ENCODE measurements at places on chromosomes 7 and 10.

- DNase-seq, result no peak
Measured at GRCh38 chr7:101581891-101582290, 47.2 kb downstream of the MYL10 start.

DNA sequence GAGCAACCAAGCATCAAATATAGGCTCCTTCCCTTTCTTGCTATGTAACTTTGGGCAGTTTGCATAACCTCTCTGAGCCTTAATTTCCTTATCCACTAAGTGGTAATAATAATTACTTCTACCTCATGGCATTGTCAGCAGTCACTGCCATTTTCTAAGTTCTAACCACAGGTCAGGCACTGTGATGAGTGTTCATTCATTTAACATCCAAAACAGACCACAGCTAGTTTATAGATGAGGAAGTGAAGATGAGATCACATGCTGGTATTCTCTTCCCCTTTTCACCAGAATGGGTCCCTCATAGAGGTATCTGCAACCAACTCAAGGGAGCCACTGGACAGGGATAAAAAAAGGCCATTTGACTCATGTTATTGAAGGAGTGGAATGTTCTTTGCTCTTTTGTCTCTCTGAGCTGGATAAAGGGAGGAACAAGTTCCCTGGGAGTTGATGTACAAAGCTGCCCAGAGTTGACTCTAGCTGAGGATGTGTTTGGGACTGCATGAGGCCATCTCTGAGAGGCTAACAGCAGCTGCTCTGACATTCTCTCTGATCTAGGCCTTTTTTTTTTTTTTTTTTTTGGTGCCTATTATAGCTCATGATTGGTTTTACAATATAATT is 65.0 kb downstream of the DNAJC12 start:
- DNase-seq, result peak; percentile 83

DNA sequence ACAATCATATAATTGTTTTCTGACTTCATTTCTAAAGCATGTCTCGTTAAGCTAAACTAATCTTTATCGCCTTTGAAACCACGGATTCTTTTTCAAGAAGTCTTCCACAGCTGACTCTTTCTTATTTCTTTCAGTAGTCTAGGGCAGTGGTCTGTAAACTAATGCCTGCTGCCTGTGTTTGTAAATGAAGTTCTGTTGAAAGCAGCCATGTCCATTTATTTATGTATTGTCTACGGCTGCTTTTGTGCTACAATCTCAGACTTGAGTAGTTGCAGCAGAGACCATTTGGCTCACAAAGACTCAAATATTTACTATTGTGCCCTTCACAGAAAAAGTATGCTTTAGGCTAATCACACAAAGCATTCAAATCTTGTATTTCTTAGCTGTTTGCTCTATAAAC is 20.3 kb upstream of the ABLIM1 start:
- no peak for DNase-seq

GRCh38 chr7:17070231-17070708 is 188.5 kb upstream of the AGR3 start:
- DNase-seq, result no peak

GRCh38 chr10:101040851-101041250 is 9.8 kb downstream of the SFXN3 start:
- no peak for DNase-seq

DNA sequence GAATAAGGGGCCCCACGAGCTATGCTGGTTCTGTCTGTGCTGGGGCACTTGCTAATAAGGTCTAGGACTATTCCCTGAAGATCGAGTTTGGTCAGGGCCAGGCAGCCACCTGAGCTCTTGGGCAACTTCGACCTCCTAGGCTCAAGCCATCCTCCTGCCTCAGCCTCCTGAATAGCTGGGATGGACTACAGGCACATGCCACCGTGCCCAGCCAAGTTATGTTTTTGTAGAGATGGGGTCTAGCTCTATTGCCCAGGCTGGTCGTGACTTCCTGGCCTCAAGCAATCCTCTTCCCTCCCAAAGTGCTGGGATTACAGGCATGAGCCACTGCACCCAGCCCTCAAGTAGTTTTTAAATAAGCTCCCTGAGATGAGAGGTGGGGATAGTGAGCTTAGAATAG is 2.9 kb downstream of the ZP3 start:
- no peak for DNase-seq

- DNase-seq, result no peak
Measured at GRCh38 chr10:75018686-75019307, 92.7 kb upstream of the SAMD8 start.

GRCh38 chr10:11546581-11546980 is 64.9 kb downstream of the USP6NL start:
- no peak for DNase-seq

DNA sequence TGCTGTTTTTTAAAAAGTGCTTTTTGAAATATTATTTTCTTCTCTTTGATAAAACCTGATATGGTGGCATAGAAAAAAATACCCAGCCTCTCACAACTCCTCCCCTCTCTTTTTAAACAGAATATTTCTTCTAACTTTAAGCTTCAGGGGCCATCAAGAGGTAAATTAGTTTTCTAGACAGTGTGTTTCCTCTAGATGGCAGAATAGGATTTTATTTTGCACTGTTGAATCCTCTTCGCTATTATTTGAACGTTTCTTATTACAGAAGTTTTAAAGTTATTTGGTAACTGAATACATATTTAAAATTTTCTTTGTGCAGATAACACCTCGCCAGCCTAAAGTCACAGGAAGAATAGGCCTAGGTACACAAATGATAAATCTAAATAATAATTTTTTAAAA is 30.3 kb downstream of the ARL5B start:
- peak; percentile 28 for DNase-seq

GRCh38 chr10:118842843-118843624 is 88.3 kb upstream of the CACUL1 start:
- DNase-seq, result no peak

GRCh38 chr7:154929006-154929726 is 73.8 kb downstream of the PAXIP1 start:
- DNase-seq, result no peak

DNA sequence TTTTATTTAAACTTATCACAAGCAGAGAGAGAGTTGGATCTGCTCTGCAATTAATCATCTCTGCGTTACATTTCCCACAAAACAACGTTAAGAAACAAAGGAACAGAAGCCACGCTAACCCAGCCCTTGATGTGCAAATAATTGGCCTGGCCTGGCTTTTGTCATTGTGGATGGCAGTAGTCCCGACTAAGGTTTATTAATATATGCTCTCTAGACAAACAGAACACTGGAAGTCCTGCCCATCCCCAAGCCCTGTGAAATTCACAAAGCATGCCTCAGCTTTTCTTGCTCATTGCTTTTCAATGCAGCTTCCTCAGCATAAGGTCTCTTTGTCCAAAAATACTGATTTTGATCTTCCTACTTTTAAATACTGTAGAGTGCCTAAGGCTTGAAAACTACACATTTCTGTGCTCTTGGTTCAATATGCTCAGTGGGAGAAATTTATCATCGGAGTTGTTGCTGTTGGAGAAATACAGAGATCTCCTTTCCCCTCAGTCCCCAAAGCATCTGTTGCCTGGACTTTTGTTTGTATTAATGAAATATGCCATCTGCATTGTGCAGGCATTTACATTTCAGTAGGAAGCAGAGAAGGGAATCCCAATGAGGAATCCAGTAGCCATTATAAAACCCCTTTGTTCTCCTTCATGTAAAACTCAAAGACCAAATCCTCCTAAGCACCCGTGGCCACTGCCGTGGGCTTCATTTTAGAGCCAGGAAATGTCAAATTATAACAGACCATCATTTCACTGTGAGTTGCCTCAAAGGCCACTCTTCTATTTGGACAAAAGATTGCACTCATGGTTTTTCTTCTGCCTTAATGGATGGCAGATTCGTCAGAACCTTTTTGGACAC is 61.1 kb downstream of the SORCS1 start:
- no peak for DNase-seq

- no peak for DNase-seq
Measured at GRCh38 chr10:111478651-111479050, 401.8 kb downstream of the ADRA2A start.

DNA sequence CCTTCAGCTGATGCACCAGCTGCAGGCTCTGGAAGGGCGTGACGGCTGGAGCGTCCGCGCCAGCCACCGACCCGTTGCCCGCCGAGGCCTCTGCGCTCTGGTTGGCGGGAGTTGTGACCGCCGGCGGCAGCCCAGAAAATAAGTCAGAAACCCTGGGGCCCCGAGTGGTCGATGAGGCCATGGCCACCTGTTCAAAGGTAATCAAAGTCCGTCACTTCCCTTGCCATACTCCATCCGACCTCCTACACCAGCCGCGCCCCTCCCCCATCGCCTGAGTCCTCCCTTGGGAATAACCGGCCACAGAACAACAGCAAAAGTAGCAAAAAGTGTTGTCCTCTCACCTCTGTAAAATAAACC is 406 bp downstream of the PRLHR start:
- no peak for DNase-seq

DNA sequence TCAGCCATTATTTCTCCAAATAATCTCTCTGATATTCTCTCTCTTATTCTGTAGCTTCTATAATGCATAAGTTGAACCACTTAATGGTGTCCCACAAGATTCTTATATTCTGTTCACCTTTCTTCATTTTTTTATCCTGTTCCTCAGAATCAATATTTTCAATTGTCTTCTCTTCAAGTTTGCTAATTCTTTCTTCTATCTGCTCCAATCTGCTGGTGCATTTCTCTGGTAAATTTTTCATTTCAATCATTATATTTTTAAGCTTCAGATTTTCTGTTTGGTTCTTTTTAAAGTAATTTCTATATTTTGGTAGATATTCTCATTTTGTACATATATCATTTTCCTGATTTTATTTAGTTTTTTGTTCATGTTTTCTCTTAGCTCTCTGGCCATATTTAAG is 272.6 kb downstream of the ZEB1 start:
- DNase-seq, result no peak

DNA sequence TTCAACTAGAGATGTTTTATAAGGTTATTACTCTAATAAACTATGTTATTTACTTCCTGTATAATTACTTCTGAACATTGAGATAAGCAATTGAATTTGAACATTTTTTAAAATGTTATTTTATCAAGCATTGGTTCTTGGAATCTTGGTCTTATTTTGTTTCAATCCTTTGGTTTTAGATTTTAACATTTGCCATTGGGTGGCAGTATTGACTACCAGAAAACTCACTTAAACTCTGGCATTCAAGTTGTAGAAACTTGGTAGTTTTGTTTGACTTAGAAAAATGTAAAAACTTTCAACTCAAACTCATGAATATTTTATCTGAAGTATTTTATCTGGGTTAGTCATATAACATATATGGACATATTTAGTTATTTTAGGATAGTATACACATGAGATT is 48.1 kb downstream of the ATRNL1 start:
- DNase-seq, result peak; percentile 2

DNA sequence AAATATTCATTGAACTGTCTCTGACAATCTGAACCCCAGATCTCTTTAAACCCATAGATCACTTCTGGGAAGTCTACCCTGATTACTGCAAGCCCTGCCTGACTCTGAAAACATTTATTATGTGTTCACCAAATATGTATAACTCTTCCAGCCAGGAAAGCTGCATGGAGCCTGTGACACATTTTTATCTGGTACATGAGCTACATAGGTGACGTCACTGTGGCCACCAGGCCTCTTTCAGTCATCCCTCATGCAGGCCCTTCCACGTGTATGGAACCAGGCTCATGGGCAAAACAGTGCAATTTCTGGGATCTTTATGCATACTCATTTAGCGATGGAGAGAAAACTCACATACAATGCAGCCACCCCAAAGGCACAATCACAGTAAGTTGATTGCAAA is 133.9 kb upstream of the NUPR2 start:
- no peak for DNase-seq

GRCh38 chr7:48505051-48505450 is 333.8 kb downstream of the ABCA13 start:
- DNase-seq, result no peak

- no peak for DNase-seq
Measured at GRCh38 chr7:41161041-41161587, 541.8 kb downstream of the INHBA start.

DNA sequence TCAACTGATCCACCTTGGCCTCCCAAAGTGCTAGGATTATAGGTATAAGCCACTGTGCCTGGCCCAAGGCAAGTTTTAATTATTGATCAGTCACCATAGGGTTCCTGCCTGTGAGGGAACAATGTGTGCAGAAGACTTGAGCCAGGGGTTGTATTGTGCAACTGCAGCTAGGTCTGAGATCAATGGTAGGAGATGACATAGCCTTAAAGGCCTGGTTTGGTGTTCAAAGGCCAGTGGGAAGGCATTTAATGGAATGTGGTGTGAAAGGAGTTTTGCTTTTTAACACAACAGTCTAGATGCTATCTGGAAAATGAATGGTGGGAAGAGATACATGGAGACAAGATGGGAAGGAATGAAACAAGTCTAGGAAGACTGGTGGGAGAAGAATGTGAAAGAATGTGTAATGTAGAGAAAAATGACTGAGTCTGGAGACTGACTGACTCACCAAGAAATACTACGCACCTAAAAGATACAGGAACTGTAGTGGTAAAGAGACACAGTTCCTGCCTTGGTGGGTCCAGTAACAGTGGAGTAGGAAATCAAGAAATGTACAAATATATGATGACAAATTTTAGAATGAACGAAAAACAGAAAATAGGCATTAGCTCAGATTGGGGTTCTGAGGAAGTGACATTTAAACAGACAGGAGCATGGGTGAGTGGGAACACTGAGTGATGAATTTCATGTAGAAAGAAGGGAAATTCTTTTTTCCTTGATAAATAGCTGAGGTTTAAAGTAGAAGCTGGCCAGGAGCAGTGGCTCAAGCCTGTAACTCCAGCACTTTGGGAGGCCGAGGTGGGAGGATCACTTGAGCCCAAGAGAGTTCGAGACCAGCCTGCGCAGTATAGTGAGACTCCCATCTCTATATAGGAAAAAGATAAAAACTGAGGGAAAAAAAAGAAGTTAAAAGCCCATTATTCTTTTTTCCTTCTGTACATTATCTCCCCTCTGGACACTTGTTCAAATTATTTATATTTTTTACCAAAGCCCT is 9.4 kb downstream of the HNRNPF start:
- DNase-seq, result peak; percentile 29

DNA sequence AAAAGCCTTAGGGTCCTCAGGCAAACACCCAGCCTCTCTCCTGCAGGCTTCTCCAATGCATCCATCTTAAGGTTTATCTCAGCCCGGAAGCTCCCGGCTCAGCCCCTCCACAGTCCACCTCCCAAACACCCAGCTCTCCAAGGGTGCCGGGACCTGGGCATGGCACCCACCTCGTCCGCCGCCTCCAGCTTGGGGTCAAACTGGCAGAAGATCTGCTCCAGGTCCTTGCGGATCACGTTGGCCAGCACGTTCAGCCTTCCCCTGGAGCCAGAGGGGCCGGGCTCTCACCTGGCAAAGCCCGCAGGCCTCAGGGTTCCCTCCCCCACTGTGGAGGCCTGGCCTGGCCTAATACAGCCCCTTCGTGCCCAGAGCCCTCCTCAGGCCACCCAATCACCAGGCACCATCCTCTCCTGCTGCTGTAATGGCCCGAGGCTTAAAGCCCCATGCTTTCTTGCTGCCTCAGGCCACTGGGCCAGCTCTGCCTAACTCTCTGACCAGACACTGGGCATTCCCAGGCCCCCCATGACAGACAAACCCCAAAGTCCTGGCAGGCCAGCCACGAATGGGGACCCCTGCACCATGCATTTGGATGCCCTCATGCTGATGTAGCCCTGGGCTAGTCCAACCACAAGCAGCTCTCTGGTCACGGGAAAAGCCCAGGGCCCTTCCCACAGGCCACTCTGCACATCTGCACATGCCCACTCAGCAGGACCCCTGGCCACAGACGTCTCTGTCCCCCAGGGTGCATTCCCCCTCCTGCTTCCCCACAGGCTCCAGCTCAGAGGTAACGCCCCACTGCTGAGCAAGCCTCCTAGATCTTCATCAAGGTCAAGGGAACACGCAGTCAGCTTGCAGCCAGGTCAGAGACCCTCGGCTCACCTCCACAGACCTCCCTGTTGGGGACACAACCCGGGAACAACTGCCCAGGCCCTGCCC is 12.3 kb downstream of the OGDHL start:
- DNase-seq, result no peak

Data from AML-193 (cell line).